ENCODE measurements at places on chromosomes 16 and 17.

- no peak for DNase-seq
Observed at GRCh38 chr17:13962716-13963240, 106.5 kb upstream of the COX10 start.

DNA sequence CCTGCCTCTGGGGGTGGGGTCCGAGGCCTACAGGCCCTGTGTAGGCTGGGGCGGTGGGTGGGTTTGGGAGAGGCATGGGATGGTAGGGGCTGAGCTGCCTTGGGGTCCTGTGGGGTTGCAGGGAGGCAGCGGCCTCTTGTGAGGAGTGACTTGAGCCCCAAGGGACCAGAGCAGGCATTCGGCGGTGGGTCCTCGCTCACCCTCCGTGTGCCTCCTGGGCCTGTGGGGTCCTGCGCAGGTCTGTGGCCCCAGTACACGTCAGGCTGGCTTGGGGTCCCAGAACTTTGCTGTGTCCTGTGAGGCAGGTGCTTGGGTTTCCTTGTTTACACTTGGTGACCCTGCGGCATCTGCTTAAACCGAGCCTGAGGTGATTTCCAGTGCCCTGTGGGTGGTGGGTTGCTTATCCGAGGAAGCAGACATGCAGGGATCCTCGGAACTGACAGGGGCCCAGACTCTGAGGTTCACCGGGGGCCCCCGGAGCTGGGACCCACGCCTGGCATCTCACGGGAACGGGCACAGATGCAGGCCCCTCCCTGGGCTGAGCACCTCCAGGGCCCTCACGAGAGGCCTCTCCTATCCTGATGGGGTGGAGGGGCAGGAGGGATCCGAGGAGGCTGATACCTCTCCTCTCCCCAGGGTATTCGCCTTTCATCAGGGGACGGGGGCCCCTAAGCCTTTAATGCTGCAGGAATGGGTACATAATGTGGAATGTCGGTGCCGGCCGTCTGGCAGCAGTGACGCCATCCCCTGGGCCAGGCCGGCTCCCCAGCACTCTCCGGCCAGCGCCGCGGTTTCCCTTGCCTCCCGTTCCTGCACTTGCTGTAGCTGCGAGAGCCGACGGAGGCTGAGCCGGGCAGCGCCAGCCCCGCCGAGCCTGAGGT lies 7.7 kb downstream of the METRNL start:
- no peak for DNase-seq

GRCh38 chr17:7079581-7080455 lies at the start of gene CLEC10A:
TSS of gene CLEC10A (minus strand) at chr17:7080251. CDS start at chr17:7078812, 1,439 bp downstream.
- DNase-seq: peak; percentile 78

GRCh38 chr17:74840989-74841666 lies 18.6 kb downstream of the GRIN2C start:
- peak; percentile 74 for DNase-seq

GRCh38 chr17:39867084-39867879 lies 720 bp upstream of the ZPBP2 start:
- no peak for DNase-seq

DNA sequence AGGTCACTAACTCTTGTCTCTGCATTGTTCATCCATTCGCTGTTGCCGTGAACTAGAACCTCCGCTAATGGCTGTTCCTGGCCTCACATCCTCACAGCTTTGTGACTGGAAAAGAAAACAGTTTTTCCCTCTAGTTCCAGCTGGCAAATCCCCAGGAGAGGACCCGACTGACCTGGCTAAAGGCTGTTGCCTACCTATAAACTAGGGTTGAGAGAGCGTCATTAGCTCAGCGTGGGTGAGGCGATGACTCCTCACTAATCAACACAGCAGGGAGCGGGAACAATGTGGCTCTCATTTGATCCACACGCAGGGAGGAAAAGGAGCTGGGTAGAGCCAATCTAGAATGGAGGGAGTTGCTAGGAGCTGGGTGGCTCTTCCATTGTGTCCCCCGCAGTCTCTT lies 282.1 kb upstream of the IRX5 start:
- DNase-seq: no peak

- no peak for DNase-seq
Observed at GRCh38 chr16:85638695-85639409, 25.7 kb downstream of the GSE1 start.

DNA sequence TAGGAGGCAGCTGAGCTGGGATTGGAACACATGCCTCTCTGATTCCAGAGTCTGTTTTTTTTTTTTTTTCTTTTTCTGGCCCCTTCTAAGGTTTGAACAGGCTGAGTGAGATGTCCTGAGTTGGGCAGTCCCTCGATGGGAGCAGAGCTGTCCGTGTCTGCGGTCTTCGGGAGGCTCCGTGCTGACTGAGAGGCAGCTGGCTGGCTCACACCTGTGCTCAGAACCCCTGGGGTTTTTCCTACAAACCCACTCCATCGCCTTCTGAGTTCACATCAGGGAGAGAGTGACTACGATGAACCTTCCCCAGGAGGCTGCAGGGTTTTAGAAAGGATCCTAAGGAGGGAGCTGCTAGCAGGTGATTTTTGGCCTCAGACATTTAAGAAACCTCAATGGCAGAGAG lies 92.5 kb downstream of the IRF8 start:
- DNase-seq: no peak

GRCh38 chr17:4947010-4947410 lies 1.3 kb downstream of the PFN1 start:
- DNase-seq: peak; percentile 54

- no peak for DNase-seq
Observed at GRCh38 chr16:6841392-6841791, 491.3 kb upstream of the RBFOX1 start.

- no peak for DNase-seq
Observed at GRCh38 chr17:54861471-54861983, 39.1 kb upstream of the TOM1L1 start.
